GM13977 (cell line): ENCODE measurements at places on chromosomes 1 and 21.

DNA sequence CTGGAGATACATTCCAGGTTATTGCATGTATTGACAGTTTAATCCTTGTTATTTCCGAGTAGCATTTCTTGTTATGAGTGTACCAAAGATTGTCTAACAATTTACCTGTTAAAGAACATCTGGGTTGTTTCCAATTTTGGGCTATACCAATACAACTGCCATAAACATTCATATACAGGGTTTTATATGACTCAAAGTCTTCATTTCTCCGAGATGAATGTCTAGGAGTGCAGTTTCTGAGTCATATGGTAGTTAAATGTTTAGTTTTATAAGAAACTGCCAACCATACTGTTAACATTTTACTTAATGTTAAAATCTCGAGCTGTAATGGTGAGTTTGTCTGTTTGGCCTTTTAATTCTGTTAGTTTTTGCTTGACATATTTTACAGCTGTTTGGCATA, 10.0 kb downstream of the RAB4A start:
- DNase-seq: no peak

DNA sequence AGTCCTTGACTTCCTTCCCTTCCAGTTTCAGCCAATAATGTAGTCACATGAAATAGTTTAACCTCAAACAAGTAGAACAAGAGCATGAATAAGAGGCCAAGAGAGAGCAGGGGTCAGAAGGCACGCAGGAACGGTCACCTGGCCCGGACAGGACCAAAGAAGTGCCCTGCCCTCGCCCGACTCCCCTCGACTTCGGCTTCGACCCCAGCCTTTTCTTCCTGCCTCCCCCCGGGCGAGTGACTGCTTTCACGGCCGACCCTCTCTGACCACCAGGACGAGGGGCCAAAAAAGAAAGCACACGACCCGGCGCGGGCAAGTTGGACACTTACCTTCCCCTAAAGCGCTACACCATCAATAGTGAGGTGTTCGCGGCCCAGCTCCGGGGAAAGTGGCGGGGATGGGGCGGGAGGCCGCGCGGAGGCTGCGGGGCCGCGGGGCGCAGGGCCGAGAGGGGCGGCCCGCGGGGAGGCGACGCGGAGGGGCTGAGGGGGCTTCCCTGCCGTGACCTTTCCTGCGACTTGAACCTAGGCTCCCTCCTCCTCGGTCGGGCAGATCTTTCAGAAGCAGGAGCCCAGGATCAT, 519 bp downstream of the RERE start:
- DNase-seq: peak; percentile 41

DNA sequence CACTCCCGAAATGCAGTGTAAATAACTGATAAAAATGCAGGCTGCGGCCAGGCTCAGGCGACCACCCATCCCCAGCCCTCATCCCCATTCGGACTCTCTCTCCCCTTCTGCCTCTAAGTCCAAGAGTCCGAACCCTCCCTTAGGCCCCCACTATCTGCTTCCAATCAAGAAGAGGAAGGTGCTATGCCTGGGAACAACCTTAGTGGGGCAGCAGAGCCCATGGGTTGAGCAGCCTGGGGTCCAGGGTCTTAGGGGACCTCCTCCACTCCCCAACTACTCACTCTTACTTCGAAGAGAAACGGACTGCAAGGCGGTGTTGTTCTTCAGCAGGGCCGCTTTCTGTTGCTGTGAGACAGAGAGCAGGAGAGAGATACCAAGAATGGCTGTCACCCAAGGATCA, 12.2 kb downstream of the ARHGEF2 start:
- no peak for DNase-seq

DNA sequence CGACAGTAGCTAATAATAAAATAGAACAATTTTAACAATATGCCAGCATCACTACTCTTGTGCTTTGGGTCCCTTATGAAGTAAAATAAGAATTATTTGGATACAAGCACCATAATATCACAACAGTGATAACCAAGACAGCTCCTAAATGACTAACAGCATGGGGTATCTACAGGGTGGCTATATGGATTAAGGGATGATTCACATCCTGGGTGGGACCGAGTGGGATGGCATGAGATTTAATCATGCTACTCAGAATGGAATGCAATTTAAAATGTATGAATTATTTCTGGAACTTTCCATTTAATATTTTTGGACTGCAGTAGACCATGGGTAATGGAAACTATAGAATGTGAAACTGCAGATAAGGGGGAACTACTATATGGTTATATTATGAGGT, 28.1 kb upstream of the B3GALNT2 start:
- DNase-seq: no peak

DNA sequence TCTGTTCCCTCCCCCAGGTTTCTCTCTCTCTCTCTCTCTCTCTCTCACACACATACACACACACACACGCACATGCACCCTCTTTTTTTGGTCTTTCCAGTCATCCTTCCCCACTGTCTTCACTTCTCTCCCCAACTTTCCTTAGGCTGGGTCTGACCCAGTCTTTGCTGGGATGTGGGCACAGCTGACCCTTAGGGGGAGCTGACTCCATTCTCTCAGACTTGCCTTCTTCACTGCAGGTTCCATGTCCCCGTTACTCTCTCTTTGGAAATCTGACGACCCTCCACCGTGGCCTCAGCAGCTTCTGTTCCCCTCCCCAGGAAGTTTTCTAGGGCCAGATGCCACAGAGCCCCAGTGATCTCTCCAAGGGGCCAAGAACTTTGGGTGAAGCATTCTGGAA, 2.1 kb downstream of the DISP3 start:
- DNase-seq: no peak
